Activated T-cell treated with anti-CD3 and anti-CD28 coated beads, Interleukin-2, amount 50 U/mL, for 72 hours (primary cell): ENCODE measurements at places on chromosomes 3 and 15.

- DNase-seq, result no peak
Observed at GRCh38 chr15:66071921-66072295, 181.6 kb downstream of the MEGF11 start.

DNA sequence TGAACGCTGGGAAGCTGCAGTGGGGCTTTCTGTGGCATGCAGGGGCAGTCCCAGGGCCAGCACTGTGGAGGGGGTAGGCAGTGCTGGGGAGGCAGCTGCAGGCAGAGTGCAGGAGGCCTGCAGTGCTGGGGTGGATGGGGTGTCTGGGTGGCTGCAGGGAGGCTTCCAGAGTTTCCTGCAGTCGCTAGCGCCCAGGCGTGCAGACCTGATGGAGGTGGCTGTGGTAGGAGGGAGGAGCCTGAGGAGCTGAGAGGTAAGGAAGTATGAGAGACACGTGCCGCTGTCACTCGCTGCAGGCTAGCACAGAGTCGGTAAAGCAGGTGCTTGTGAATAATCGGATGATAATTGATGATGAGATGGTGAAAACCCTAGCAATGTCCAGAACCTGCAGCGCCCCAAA is 16.3 kb downstream of the SYNM start:
- no peak for DNase-seq

DNA sequence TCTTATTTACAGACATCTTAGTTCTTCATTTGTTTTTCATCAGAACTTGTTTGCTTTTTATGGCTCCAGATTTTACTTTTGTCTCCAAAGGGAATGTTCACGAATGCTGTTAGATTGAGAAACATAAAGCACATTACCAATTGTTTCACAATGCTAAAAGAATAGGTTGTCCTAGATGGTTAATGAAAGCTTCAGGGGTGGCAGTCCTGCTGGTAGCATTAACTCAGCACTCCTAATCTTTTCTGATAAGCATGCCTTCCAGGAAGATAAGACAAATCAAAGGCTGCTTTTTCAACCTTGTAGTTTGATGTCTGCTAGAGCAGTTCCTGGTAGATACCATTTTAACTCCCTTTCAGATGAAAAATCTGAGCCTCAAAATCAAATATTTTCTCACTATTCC is 619.4 kb downstream of the PYDC2 start:
- DNase-seq, result no peak

DNA sequence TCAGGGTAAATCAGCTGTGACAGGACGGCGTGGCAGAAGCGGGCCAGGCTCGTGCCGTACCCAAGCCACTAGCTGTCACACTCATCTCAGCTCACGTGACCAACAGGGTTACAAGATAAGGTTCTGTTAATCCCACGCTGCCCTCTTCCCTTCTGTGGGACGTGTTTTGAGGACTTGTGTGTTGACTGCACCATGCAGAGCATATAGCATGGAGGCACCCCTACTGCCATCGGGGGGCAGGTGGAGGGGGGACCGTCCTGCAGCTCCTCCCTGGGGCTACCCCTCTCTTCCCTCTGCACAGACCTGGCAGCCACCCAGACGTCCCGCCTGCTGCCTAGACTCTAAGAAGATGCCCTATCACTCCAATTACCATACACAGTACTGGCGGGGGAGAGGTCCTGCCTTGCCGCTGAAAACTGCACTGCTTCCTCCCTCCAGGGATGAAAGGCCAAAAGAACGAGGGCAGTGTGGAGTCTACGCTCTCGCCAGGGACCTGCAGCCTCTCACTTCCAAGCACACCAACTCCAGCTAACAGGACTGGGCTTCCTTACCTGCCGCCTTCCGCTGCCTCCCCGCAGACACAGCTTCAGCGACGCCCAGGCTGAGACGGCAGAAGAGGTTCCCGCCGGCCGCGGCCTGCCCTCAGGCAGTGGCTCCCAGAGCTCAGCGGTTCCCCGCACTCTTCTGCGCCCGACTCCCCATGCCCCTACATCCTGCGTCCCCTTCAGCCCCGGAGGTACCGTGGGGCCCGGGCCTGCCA is at the start of gene TNK2:
TNK2 (minus strand) TSS at position 618 of the 760 bp plus-strand sequence. CDS start 19,963 bp downstream, outside the sequence.
- peak; percentile 69 for DNase-seq

- DNase-seq, result no peak
Observed at GRCh38 chr3:152365766-152366593, 97.3 kb downstream of the MBNL1 start.
